ENCODE measurements at places on chromosomes 1 and 21. TPM values are rescaled to one million over a fixed set of nuclear protein-coding genes. Genes with fewer than 3 reads are reported as not detected.

- no peaks in the 10 kb centered on the region for H3K36me3 ChIP-seq
- no peaks in the 10 kb centered on the region for H3K4me1 ChIP-seq
- H3K4me3 ChIP-seq = no peak overlapping the region
- no peak overlapping the region for H3K27ac ChIP-seq
- no peaks in the 10 kb centered on the region for H3K27me3 ChIP-seq
- no peak for DNase-seq
These were observed 547.2 kb downstream of the PLPP3 start for GRCh38 chr1:56032096-56032676.

WDR3 gene
- 68.3 TPM for total RNA-seq

GRCh38 chr1:169546087-169546995 lies 39.9 kb downstream of the F5 start:
- no peak overlapping the region for H3K4me3 ChIP-seq
- H3K4me1 ChIP-seq = peaks cover 9% of the 10 kb centered on the region
- H3K27me3 ChIP-seq = no peaks in the 10 kb centered on the region
- peaks cover 40% of the 10 kb centered on the region for H3K36me3 ChIP-seq
- DNase-seq = peak; percentile 40

GJA9 gene
- total RNA-seq = not detected

DNA sequence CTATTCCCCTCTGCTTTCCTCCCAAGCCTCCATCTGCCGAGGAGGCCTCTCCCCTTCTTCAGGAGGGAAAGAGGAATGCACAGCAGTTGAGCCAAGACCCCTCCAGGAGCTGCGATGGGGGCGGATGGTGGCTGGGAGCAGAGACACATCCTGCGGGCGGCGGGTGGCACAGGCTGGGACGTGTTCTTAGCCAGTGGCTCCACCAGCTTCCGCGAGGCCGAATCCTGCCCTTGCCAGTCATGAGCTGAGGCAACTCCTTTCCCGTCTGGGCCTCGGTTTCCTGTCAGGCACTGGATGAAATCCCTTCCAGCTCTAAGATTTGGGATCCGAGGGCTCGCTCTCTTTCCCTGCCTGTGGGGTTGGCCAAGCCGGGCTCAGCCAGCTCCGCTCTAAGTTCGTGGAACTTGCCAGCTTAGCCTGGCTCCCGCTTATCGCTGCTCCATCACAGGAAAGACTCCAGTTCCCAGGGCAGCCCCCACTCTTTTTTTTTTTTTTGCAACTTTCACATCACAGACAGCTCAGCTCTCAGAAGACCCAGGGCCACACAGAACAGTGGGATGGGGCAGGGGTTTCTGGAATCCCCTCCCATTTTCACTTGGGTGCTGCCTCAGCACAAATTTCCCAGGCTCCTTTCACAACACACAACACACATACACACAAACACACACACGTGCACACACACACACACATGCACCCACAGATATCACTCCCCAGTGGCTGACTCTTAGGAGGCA lies 506 bp downstream of the MYOM3 start:
- H3K27me3 ChIP-seq = peaks cover 20% of the 10 kb centered on the region
- DNase-seq = no peak
- no peak overlapping the region for H3K27ac ChIP-seq
- peaks cover 6% of the 10 kb centered on the region for H3K4me1 ChIP-seq

DNA sequence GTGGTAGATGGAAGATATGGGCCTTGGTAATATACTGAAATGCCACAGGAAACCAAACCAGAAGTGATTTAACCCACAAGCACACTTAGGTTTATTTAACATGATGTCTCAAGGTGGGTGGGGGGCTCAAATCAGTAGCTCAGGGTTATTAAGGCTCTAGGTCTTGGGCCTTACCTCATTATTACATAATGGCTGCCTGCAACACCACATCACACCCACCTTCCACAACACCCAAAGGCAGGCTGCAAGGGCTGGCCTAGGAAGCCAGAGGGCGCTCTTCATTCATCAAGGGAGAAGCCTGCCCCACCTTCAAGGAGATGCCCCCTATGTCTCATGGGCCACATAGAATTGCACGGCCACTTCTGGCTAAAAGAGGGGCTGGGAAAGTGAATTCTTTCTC lies 6.0 kb downstream of the TFF1 start:
- peaks cover 24% of the 10 kb centered on the region for H3K27me3 ChIP-seq
- H3K27ac ChIP-seq = no peak overlapping the region
- H3K36me3 ChIP-seq = peaks cover 5% of the 10 kb centered on the region
- DNase-seq = no peak

DNA sequence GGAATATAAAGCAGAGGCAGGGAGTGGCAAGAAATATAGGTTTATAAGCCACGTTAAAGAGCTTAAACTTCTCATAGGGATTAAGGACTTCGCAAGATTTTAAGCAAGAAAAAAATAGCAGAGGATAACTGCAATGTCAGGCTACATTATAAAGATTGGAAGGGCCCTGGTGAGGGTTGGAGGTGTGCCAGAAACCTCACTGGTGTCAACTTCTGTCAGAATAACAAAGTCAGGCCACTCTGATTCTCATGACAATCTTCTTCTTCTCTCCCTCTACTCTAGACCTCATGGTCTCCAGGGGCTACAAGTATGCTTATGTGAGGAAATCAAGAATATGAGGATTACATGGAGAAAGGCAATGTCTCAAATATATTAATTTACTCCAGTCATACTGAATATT lies 32.6 kb upstream of the FMO2 start:
- DNase-seq = no peak
- no peaks in the 10 kb centered on the region for H3K4me1 ChIP-seq
- no peak overlapping the region for H3K4me3 ChIP-seq
- H3K36me3 ChIP-seq = no peaks in the 10 kb centered on the region
- no peaks in the 10 kb centered on the region for H3K27me3 ChIP-seq

DNA sequence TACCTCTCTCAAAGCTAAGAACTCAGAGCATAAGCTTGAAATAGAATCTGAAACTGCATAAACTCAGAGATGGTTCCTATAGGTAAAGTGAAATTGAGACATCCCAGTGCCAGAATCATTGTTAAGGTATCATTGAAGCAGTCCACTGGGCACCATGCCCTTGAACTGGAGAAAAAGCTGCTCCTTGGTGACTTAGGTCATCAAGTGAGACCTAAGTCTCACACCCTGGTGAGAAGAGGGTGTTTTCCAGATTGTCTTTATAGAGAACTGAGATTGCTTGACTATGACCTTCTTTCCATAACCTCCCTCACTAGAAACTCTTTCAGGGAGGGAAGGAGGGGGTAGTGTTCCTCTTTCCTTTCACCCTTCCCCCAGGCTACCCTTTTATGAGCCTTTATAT lies 9.4 kb upstream of the ATP6V1G3 start:
- DNase-seq = no peak
- peaks cover 9% of the 10 kb centered on the region for H3K36me3 ChIP-seq
- H3K27me3 ChIP-seq = no peaks in the 10 kb centered on the region
- no peak overlapping the region for H3K4me3 ChIP-seq

USH2A gene
- total RNA-seq = not detected

GRCh38 chr1:59138402-59138801 lies 158.5 kb upstream of the FGGY start:
- peaks cover 3% of the 10 kb centered on the region for H3K27me3 ChIP-seq
- H3K27ac ChIP-seq = no peak overlapping the region
- H3K36me3 ChIP-seq = no peaks in the 10 kb centered on the region
- peaks cover 63% of the 10 kb centered on the region for H3K4me1 ChIP-seq

Data from activated T-helper 1 cell treated with anti-CD3 and anti-CD28 coated beads, Interleukin-12 subunit alpha, Interleukin-12 subunit beta, Interleukin-2, Interleukin-4 antibody, amounts not matched to agents 30 ng/mL and 10 ng/mL and 1 ng/mL, durations not matched to agents 14 hours and 24 hours and 36 hours (primary cell).